Testis (tissue), 5 donors: ENCODE measurements at places on chromosomes 7 and 10. TPM values are rescaled to one million over a fixed set of nuclear protein-coding genes. Genes with fewer than 3 reads are reported as not detected.

HYAL4 gene
- polyA plus RNA-seq, result 2.4 TPM

DNA sequence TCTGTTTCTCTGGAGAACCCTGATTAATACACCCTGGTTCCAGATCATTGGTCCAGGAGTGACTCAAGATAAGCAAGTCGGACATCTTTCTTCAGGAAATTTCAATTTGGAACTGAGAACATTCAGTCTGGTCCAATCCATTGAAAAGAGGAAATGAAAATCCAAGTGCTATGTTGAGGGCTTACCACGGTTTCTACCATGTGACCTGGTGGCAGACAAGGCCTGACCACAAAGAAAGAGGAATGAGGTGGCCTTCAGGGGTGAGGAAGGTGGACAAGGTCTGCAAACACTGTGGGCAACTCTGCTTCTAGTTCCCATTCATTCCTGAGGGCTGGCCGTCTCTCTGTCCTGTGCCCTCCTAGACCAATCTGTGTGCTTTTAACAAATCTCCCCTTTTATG lies 149.2 kb upstream of the GHITM start:
- H3K27ac ChIP-seq, result no peak overlapping the region
- DNase-seq, result no peak
- no peaks in the 10 kb centered on the region for H3K27me3 ChIP-seq
- H3K4me1 ChIP-seq, result no peaks in the 10 kb centered on the region
- H3K4me3 ChIP-seq, result no peak overlapping the region

GRCh38 chr7:34848670-34849069 lies 188.6 kb downstream of the DPY19L1 start:
- H3K27me3 ChIP-seq, result no peaks in the 10 kb centered on the region
- no peak overlapping the region for H3K27ac ChIP-seq
- no peaks in the 10 kb centered on the region for H3K36me3 ChIP-seq
- H3K4me1 ChIP-seq, result no peaks in the 10 kb centered on the region

PDK4 gene
- polyA plus RNA-seq, result 24.9 TPM

DNA sequence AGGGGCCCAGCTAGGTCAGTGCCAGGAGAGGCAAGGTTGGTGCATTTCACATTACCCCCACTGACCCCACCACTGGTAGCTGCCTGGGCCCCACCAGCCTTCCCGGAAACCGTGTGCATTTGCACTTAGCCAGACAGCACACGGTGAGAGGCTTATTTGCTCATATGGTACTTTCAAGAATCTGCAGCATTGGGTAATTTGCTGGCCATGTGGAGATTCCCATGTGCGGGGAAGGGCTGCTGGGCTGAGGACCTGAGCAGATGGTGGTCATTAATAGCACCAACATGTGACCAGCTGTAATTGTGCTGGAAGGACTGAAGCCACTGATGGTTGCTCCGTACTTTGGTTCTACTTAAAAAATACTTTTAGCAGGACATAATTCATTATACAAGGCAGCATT lies 323.8 kb downstream of the DPP6 start:
- H3K4me3 ChIP-seq, result no peak overlapping the region
- no peak overlapping the region for H3K27ac ChIP-seq
- H3K27me3 ChIP-seq, result no peaks in the 10 kb centered on the region
- no peaks in the 10 kb centered on the region for H3K4me1 ChIP-seq
- no peaks in the 10 kb centered on the region for H3K36me3 ChIP-seq
- no peak for DNase-seq

DNA sequence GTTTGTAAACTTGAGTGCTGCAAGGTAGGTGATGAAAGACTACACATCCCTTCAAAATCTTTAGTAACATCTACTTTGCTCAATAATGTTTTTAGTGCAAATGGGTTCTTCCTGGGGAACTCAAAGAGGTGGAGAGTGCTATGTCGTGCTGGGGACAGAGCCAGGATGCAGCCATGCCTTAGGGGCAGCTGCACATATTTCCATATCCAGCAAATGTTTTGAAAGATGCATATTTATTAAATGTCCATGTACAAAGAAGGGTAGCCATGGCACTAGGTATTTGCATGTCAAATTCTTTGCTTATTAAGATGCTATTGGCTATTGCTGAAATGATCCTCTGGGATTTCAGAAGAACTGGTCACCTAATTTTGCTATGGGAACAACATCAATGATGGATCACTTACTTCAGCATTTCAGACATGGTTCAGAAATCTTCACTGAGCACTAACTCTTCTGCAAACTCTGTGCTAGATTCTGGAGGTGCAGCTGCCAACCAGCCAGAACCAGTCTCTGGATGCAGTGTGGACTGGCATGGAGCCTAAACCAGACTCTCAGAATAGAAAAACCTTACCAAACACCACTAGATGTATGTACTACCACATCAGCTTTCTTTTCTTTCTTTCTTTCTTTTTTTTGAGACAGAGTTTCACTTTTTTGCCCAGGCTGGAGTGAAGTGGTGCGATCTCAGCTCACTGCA lies 31.7 kb upstream of the DNMBP start:
- H3K4me3 ChIP-seq, result no peak overlapping the region
- peaks cover 12% of the 10 kb centered on the region for H3K4me1 ChIP-seq
- H3K27me3 ChIP-seq, result no peaks in the 10 kb centered on the region

CCZ1 gene
- 48.0 TPM for polyA plus RNA-seq

DNA sequence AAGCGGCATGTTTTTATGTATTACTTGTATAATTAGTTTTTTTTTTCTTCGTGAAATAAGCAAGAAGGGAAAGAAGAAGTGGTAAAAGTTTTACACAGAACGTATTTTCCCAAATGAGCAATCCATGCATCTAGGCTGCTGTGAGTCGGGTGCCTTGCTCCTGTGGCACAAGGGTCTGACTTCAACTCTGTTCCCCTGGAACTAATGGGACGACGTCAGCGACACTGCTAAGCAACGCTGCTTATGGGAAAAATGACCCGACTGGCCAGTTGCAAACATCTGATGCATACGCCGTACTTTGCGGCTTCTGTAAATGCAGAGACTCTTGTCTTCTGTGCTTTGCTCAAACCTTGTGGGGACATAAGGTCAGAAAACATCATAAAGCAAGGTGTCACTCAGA lies 66.3 kb downstream of the MPP7 start:
- no peaks in the 10 kb centered on the region for H3K27me3 ChIP-seq
- no peak for DNase-seq
- H3K36me3 ChIP-seq, result no peaks in the 10 kb centered on the region

- H3K4me1 ChIP-seq, result peaks cover 3% of the 10 kb centered on the region
- H3K27ac ChIP-seq, result no peak overlapping the region
- DNase-seq, result peak; percentile 26
- H3K36me3 ChIP-seq, result no peaks in the 10 kb centered on the region
These were observed 858.7 kb downstream of the REEP3 start for GRCh38 chr10:64379898-64380297.

GRCh38 chr7:24143547-24143946 lies 140.4 kb upstream of the NPY start:
- H3K27me3 ChIP-seq, result no peaks in the 10 kb centered on the region
- no peaks in the 10 kb centered on the region for H3K36me3 ChIP-seq
- no peaks in the 10 kb centered on the region for H3K4me1 ChIP-seq
